Activated T-cell treated with anti-CD3 and anti-CD28 coated beads, Interleukin-2, amount 50 U/mL, for 72 hours (primary cell): ENCODE measurements at places on chromosomes 3 and 15.

DNA sequence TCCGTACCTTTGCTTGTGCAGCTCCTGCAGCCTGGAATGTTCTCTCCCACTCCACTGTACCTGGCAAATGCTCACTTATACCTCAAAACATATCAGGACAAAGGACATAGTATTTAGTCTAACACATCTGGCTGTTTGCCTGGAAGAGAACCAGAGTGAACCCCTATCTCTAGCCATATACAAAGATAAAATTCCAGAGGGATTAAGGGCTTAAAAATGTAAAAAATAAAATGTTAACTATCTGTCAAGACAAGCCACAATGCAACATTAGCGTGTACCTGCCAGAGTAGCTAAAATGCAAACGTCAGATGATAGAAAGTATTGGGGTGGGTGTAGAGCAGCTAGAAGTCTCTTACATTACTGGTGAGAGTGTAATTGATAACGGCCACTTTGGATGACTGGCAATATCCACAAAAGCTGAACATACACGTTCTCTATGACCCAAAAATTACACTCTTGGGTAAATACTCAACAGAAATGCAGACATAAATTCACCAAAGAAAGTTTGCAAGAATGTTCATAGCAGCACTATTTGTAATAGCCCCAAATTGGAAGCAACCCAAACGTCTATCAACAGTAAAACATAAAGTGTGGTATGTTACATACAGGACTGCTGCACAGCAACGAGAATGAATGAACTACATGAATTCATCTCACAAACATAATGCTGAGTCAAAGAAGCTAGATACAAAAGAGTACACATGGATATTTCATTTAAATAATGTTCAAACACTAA is 18.2 kb upstream of the ADPGK start:
- no peak for DNase-seq

DNA sequence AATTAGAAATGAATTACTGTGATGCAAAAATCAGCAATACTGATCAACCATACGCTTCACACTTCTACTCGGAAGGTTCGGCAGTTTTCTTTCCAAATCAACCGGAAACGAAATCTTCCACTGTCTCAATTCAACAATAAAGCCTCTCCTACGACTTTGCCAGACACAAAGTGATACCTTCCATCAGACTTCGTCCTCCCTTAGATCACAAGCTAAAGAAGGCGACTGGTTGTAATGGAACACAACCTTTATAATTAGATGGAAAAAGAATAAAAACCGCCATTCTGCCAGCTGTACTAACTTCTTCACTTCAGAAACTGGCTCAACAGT is 618 bp downstream of the PARL start:
- DNase-seq, result no peak

GRCh38 chr15:49528289-49528688 is 92.3 kb downstream of the FAM227B start:
- DNase-seq, result no peak

- no peak for DNase-seq
These were observed 1.2 kb upstream of the FAM81A start for GRCh38 chr15:59436774-59437141.

DNA sequence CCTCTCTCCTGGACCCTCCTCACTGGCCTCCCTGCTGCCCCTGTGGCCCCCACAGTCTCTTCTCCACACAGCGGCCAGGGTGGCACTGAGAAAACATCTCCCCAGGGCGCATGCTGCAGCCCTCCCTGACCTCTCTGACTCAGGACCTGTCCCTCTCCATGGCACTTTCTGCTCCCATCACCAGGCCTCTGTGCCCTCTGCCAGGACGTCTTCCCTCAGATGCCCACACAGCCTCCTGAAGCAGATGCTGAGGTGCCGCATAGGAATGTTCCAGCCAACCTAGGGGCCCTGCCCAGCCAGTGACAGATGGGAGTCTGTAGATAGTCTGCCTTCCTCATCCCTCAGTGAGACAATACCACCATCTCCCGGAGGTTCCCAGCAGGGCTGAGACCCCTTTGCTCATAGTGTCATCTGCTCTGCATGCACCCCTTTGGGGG is 8.7 kb downstream of the MYL3 start:
- no peak for DNase-seq

GRCh38 chr15:92576597-92577200 is 78.9 kb downstream of the FAM174B start:
- DNase-seq, result no peak

GRCh38 chr3:83873550-83873949 is 1085.2 kb upstream of the CADM2 start:
- DNase-seq, result no peak

- no peak for DNase-seq
These were observed 10.9 kb downstream of the ACSBG1 start for GRCh38 chr15:78223396-78224022.

DNA sequence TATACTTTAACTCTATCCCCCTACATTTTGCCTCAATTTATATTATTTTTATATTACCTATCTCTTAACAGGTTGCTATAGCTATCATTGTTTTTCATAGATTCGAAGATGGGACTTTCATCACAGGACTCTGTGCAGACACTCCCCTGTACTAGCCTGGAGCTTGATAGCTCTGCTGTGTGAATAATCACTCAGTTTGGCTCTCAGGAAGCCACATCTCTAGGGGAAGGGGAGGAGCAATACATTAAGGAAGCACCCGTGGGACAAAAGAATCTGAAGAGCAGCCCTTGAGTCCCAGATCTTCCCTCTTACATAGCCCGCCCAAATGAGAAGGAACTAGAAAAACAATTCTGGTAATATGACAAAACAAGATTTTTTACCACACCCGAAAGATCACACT is 114.3 kb upstream of the FXR1 start:
- no peak for DNase-seq

- DNase-seq, result no peak
These were observed 108.0 kb downstream of the IL1RAP start for GRCh38 chr3:190621927-190622326.

DNA sequence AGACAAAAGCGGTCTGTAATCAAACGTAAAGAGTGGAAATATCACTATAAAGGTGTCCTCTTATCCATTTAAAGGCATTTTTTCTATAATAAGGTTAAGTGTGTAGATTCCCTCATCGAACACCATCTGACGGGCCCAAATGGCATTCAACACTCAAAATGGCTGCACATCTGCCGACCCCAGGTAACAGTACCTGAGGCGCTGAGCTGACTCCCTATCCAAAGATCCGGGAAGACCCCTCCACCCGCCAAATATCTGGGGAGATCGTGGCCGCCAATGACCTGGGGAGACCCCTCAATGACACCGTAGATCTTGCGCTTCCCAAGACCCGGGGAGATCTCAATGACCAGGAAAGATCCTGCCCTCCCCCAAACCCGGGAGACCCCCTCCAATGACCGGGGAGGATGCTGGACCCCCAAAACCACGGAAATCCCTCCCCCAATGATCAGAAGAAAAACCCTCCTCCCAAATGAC is 476 bp downstream of the IP6K2 start:
- DNase-seq, result peak; percentile 22

- DNase-seq, result no peak
These were observed 15.5 kb upstream of the SNRPA1 start for GRCh38 chr15:101310508-101310907.

GRCh38 chr15:35673093-35673684 is 127.2 kb upstream of the DPH6 start:
- peak; percentile 0 for DNase-seq

DNA sequence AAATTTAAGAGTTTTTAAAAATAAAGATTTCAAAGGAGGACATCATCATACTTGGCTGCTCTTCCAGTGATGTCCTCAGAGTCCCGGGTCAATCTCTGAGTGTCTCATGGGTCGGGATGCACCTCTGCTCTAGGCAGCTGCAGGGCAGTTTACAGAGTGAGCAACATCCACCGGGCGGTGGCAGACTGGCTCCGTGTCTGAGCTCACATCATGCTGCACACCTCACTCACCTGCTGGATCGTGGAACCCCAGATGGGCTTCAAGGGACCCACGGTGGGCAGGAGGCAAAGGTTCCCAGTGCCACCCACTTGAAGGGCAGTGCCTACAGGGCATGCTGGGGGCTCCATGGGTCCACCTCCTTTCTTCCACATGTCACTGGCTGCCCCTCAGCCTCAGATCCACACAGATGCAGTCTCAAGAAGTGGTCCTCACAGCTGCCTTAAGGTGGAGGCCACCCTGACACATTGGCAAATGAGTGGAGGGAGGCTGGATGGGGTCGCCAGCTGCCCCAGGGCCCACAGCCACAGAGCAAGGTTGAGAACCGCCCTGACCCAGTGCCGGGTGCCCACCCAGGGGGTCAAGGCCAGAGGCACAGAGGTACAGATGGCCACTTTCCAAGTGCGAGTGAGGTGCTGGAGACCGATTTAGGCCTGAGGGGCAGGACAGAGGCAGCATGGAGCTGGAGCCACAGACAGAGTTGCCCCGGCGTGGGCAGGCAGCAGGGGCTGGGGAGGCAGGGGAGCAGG is 25.2 kb downstream of the CYFIP1 start:
- DNase-seq, result no peak

- DNase-seq, result no peak
These were observed at the start of gene ATP13A5 for GRCh38 chr3:193378706-193379105. ATP13A5 (minus strand) TSS chr3:193378753; CDS start chr3:193378725, 28 bp downstream.

- DNase-seq, result no peak
These were observed 46.8 kb upstream of the MCF2L2 start for GRCh38 chr3:183475016-183475763.

- DNase-seq, result no peak
These were observed 462.0 kb downstream of the GBE1 start for GRCh38 chr3:81299481-81299880.

- no peak for DNase-seq
These were observed 49.0 kb upstream of the FURIN start for GRCh38 chr15:90819390-90819789.

DNA sequence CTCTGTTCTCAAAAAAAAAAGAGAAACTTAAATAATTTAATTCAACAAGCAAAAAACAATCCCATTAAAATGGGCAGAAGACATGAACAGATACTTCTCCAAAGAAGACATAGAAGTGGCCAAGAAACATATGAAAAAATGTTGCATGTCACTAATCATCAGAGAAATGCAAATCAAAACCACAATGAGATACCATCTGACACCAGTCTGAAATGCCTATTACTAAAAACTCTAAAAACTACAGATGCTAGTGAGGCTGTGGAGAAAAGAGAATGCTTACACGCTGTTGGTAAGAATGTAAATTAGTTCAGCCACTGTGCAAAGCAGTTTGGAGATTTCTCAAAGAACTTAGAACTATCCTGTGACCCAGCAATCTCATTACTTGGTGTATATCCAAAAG is 382.9 kb downstream of the OTOL1 start:
- no peak for DNase-seq

- DNase-seq, result no peak
These were observed 308.4 kb downstream of the SQOR start for GRCh38 chr15:45943240-45943639.

DNA sequence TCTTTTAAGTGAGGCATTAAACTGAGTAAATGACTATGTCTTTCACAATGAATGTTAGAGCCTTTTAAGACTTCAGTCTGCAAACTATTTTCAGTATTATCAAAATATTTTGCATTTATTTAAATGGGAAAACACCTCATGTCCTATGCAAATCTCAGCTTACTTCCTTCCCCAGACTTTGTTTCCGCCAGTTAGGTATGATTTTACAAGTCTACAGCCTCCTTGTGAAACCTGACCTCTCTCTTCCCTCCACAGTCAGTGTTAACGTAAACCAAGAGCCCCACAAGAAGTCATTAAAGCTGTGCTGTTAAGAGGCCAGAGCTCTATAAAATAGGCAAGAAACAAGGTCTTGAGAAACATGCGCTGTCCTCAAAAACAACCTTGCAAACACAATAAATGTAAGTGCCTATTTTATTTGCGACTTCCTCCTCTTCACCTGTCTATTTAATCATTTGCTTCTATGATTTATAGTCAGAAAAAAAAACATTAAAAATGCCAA is 48.3 kb downstream of the PRTG start:
- DNase-seq, result no peak

GRCh38 chr15:80594091-80594889 is 100.8 kb upstream of the ABHD17C start:
- DNase-seq, result no peak

DNA sequence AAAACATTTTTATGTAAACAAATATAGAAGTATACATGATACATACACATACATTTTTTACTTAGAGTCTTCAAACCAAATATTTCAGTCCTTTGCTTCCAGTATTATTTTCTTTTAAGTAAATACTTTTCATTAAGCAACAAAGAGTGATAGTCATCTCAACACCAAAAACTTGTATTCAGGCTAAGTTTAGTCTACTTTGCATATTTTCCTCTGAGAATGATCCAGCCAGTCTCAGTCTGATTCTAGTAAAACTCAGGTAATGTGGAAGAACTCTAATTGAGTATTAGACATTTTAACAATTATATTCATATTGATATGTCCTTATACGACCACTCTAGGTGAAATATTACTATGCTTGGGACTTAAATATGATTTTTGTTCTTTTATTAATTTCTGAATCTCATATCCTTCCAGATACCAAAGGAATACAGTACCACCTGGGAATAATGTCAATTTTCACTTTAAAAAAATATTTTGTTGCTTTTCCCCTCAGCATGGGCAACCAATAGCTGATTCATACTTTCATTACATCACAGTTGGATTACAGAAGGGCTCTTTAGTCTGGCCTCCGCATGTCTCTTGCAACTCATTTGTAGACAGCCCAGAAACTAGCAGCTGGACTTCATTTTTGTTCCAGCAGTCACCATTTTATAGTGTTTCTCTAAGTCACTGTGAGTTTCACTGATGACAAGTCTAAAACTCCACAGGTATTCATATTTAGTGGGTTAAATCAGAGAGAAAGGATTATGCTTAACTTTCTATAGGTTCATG is 390.4 kb downstream of the ZBTB20 start:
- DNase-seq, result no peak

GRCh38 chr3:32421991-32422859 is 30.6 kb downstream of the CMTM7 start:
- DNase-seq, result no peak
